GM23248 (cell line): ENCODE measurements at places on chromosomes 13 and 19. TPM values are rescaled to one million over a fixed set of nuclear protein-coding genes. Genes with fewer than 3 reads are reported as not detected.

GPATCH1 gene
- total RNA-seq, result 3.8 and 5.1 TPM in 2 replicates

DNA sequence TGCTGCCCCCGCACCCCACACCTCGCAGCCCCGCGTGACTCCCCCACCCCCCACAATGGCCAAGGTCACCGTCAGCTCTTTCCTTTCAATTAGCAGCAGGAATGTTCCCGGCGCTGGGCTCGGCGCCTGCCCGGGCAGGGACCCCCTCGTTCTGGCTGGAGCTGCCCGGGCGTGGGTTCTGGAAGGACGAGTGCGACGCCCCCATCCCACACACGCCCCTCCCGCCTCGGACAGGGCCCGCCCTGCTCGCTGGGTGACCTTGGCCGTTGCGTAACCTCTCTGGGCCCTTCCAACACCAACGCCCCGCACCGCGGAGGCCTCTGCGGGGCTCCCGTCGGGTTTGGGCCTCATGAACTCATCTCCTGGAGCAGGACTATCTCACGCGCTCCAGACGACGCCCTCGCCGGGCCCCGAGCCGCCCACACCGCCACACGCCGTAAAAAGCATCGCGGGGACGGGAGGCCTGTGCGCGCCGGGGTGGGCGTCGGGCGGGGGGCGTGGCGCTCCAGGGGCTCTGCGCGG, 10.3 kb downstream of the PALM start:
- H3K36me3 ChIP-seq, result no peaks in the 10 kb centered on the region
- H3K4me1 ChIP-seq, result no peaks in the 10 kb centered on the region
- H3K4me3 ChIP-seq, result no peak overlapping the region
- no peak overlapping the region for H3K27ac ChIP-seq

DNA sequence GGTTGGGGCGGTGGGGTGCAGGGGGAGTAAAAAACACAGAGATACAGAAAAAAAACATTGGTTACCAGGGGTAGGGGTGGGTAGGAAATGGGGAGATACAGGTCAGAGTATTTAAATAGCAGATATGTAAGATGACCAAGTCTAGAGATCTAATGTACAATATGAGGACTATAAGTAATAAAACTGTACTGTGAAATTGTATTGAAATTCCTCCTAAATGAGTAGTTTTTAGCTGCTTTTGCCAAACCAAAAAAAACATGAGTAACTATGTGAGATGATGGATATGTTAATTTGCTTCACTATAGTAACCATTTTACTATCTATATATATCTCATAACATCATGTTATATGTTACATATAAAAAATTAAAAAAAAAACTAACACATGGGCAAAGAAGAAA, 29.6 kb downstream of the VWA8 start:
- DNase-seq, result peak; percentile 66
- 0 out of 2 replicates have a peak, but pooled peaks cover 4% of the 10 kb centered on the region for H3K36me3 ChIP-seq
- H3K27me3 ChIP-seq, result no peaks in the 10 kb centered on the region
- no peak overlapping the region for H3K4me3 ChIP-seq
- H3K4me1 ChIP-seq, result peaks cover 9% of the 10 kb centered on the region

C1QTNF9B gene
- not detected in 2 replicates for total RNA-seq

DNA sequence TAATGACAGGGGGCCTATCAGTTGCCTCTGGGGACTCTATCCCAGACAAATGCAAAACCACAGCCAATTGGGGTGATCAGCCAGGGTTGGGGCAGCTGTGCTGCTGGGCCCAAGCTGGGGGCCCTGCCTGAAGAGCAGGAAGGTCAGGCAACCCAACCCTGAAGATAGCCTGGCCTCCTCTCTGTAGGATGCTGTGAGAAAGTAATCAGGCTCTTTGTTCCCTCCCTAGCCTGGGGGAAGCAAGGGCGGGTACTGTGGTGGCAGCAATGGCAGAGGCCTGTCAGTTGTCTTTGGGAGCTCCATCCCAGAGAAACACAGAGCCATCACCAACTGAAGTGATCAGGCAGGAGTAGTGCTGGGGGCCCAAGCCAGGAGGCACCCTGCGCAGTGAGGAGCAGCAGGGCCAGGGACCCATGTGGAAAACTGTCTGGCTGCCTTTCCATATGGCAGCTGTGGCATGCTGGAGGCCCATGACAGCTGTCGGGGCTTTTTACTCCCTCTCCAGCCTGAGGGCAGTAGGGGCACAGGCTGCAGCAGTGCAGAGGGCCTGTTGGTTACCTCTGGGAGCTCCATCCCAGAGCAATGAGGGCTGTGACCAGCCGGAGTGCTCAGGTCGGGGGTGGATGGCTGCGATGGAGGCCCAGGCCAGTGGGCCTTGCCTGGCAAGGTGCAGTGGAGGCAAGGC, 73.6 kb upstream of the ATP12A start:
- H3K4me1 ChIP-seq, result no peaks in the 10 kb centered on the region
- H3K27ac ChIP-seq, result no peak overlapping the region
- H3K4me3 ChIP-seq, result no peak overlapping the region
- H3K36me3 ChIP-seq, result no peaks in the 10 kb centered on the region

- DNase-seq, result no peak
- H3K4me1 ChIP-seq, result peaks cover 16% of the 10 kb centered on the region
- no peak overlapping the region for H3K4me3 ChIP-seq
- peaks cover 37% of the 10 kb centered on the region; the same call in 1 of the 2 replicates for H3K36me3 ChIP-seq
- no peak overlapping the region for H3K27ac ChIP-seq
These were observed 25.4 kb downstream of the LYL1 start for GRCh38 chr19:13077240-13077639.

ZNF83 gene
- total RNA-seq, result 29.1 and 55.8 TPM in 2 replicates

DNA sequence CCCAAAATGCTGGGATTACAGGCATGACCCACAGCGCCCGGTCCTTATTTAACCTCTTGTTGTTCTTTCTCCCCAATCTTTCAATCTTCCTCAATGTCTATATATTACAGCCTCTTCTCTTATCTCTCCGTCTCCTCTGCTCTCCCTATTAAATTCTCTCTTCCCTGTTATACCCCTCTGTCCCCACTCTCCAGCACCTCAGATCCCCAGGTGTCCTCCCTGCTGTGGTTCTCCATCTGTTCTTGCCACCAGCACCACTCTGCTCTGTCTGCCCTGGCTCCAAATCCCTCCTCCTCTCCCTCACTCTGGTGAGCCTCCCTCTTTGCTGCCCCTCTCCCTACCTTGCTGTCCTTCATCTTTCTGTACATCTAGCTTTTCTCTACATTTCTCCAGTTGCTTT, 1.1 kb downstream of the ZNF600 start:
- no peak overlapping the region for H3K27ac ChIP-seq
- no peak for DNase-seq
- no peaks in the 10 kb centered on the region for H3K27me3 ChIP-seq
- no peaks in the 10 kb centered on the region for H3K36me3 ChIP-seq
- peak overlapping the region; percentile 90 for H3K4me3 ChIP-seq
- H3K4me1 ChIP-seq, result no peaks in the 10 kb centered on the region

DNA sequence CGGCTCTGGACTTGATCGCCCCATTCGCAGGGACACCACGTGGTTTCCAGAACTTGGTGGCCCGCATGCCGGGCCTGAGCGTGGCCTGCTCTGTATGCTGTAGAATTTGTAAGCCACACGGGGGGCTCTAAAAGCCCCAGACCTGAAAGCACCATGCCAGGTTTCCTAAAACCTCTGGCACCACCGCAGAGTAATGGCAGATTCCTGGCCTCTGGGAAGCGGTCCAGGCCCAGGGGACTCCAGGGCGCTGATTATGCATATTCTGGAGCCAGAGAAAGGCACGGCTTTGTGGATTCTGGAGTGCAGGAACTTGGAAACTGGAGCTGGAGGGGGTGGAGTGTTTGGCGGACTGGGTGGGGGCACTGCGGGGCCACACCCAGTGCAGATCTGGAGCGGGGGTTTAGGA, 3.7 kb downstream of the FTL start:
- H3K36me3 ChIP-seq, result peaks cover 43% of the 10 kb centered on the region
- H3K4me3 ChIP-seq, result no peak overlapping the region
- peak overlapping the region; percentile 97; the same call in 1 of the 2 replicates for H3K27ac ChIP-seq
- H3K4me1 ChIP-seq, result peaks cover 17% of the 10 kb centered on the region

DNA sequence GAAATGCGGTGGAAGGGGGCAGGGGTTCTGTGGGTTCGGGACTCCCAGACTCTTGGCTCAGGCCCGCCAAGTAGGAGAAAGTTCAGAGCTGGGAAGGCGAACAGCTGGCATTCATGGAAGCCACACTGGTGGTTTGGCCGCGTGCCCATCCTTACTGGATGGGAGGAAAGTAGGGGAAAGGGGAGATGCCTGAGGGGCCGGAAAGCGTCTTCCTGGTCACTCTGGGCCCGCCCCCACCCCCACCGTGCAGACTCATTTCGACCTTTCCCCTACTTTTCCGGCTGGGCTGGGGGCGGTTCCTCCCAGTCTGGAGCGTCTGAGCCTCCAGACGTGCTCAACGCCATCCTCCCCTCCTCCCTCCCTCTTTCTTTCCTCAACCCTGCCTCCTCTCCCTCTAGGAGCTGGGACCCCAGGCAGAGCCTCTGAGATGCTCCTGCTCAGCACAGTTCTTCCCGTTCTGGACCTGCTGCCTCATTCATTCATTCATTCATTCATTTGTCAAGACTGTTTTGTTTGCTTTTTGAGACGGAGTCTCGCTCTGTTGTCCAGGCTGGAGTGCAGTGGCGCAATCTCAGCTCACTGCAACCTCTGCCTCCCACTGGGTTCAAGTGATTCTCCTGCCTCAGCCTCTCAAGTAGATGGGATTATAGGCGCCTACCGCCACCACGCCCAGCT, 3.5 kb downstream of the ANGPTL4 start:
- no peak overlapping the region; the same call in 1 of the 2 replicates for H3K27ac ChIP-seq
- H3K4me1 ChIP-seq, result peaks cover 25% of the 10 kb centered on the region
- H3K36me3 ChIP-seq, result no peaks in the 10 kb centered on the region
- H3K27me3 ChIP-seq, result no peaks in the 10 kb centered on the region

DNA sequence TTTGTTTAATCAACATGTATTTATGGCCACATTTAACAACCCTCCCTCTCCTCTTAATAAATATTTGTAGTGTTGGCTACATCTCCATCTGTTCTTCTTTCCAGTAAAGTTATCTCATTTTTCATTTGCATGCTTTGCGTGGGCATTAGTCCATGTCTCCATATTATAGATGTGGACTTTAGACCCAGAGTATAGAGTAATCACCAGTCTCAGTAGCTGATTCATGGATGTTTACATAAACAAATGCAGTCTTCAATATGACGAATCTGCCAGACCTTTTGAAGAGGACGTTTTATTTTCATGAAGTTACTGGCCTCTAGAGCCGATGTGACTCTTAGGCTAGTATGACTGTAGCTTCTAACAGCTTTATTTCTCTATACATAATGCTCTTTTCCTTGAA, 1546.2 kb downstream of the OLFM4 start:
- H3K27me3 ChIP-seq, result no peaks in the 10 kb centered on the region
- H3K27ac ChIP-seq, result no peak overlapping the region
- no peaks in the 10 kb centered on the region for H3K4me1 ChIP-seq
- H3K4me3 ChIP-seq, result no peak overlapping the region
- no peaks in the 10 kb centered on the region for H3K36me3 ChIP-seq

GRCh38 chr19:52660981-52661380, 22.8 kb upstream of the ZNF83 start:
- H3K4me1 ChIP-seq, result no peaks in the 10 kb centered on the region
- DNase-seq, result no peak
- H3K27ac ChIP-seq, result no peak overlapping the region
- no peak overlapping the region for H3K4me3 ChIP-seq
- H3K36me3 ChIP-seq, result peaks cover 22% of the 10 kb centered on the region; the same call in 1 of the 2 replicates

DNA sequence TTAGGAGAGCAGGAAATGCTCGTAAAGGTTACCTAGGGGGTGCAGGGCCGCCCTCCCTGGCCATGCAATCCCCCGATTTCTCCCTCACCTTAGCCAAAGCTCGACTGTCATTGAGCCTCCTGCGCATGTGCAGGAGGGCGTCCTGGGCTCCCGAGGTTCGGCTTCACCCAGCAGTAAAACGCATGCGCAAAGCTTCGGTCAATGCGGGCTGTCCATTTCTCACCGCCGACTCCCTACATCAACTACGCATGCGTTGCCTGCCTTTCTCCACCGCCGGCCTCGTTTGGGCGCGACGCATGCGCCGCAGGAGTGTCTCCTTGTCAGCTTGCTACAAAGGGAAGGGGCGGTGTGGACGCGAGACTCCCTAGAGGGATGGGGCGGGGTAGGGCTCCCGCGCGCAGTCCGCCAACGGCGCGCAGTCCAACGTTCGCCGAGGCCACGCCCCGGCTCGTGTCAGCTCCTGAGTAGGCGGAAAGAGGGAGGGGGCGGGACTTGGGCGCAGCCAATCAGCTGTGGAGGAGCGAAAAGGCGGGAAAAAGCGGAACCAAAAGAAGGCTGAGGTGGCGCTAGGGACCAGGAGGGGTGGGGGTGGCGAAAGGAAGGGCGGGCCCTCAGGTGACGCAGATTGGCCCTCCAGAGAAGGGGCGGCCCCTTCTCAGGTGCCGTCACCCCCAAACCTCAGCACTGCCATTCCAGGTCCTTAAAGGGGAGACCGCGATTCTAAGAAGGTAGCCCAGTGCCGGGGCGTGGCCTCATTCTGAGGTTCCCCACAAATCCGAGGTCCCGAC, at the start of the genes SYNGR4 and TMEM143:
SYNGR4 (plus strand) TSS at position 558 of the 788 bp plus-strand sequence. CDS start 1,476 bp downstream, outside the sequence.
TMEM143 (minus strand) TSS at position 131 of the 788 bp plus-strand sequence; CDS start at position 111, 20 bp downstream.
- peak within 1 kb of the TSS; percentile 73 for H3K4me3 ChIP-seq
- H3K4me1 ChIP-seq, result no peaks in the 10 kb centered on the region
- no peaks in the 10 kb centered on the region for H3K36me3 ChIP-seq
- DNase-seq, result peak; percentile 99
- peak within 1 kb of the TSS; percentile 50 for H3K27ac ChIP-seq
- H3K27me3 ChIP-seq, result no peaks in the 10 kb centered on the region

ATP8B3 gene
- total RNA-seq, result 0.32 and 2.5 TPM in 2 replicates

- no peaks in the 10 kb centered on the region for H3K36me3 ChIP-seq
- no peak for DNase-seq
- 0 out of 2 replicates have a peak overlapping the region, but pooled peaks have one; percentile 22 for H3K4me3 ChIP-seq
These were observed 11.8 kb downstream of the STAP2 start for GRCh38 chr19:4326837-4327251.

LILRB4 gene
- not detected in 2 replicates for total RNA-seq

GRCh38 chr13:113897161-113897560, 33.3 kb upstream of the GAS6 start:
- peaks cover 45% of the 10 kb centered on the region for H3K4me1 ChIP-seq
- peak; percentile 98 for DNase-seq
- peak overlapping the region; percentile 87 for H3K27ac ChIP-seq

DNA sequence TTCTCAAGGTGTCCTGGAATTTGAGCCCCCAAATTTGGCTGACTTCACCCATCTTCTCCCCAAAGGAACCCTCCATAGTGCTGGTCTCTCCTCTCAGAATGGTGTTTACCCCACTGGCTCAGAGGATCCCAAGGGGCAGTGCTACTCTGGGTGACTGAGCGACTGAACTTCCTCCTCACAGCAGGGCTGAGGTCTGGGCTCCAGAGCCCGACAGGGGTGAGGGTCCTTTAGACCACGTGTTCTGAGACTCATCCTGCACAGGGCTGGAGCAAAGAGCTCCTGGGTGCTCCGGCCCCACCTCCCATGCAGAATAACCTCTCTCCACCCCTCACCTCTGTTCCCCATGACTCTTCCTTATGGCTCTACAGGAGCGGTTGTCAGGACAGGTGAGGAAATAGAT, 23.2 kb upstream of the CD33 start:
- H3K36me3 ChIP-seq, result no peaks in the 10 kb centered on the region
- H3K27ac ChIP-seq, result no peak overlapping the region
- no peak overlapping the region for H3K4me3 ChIP-seq
- no peak for DNase-seq
- H3K4me1 ChIP-seq, result no peaks in the 10 kb centered on the region
